Activated CD4-positive, alpha-beta T cell treated with anti-CD3 and anti-CD28 coated beads, Interleukin-2, amount 50 U/mL, for 48 hours (primary cell): ENCODE measurements at places on chromosomes 16 and 17.

GRCh38 chr17:79039886-79040285 is 15.9 kb downstream of the C1QTNF1 start:
- DNase-seq: no peak

GRCh38 chr16:66035096-66035495 is 331.4 kb upstream of the CDH5 start:
- DNase-seq: no peak

GRCh38 chr17:43324205-43324893 is 74.4 kb upstream of the ARL4D start:
- no peak for DNase-seq

DNA sequence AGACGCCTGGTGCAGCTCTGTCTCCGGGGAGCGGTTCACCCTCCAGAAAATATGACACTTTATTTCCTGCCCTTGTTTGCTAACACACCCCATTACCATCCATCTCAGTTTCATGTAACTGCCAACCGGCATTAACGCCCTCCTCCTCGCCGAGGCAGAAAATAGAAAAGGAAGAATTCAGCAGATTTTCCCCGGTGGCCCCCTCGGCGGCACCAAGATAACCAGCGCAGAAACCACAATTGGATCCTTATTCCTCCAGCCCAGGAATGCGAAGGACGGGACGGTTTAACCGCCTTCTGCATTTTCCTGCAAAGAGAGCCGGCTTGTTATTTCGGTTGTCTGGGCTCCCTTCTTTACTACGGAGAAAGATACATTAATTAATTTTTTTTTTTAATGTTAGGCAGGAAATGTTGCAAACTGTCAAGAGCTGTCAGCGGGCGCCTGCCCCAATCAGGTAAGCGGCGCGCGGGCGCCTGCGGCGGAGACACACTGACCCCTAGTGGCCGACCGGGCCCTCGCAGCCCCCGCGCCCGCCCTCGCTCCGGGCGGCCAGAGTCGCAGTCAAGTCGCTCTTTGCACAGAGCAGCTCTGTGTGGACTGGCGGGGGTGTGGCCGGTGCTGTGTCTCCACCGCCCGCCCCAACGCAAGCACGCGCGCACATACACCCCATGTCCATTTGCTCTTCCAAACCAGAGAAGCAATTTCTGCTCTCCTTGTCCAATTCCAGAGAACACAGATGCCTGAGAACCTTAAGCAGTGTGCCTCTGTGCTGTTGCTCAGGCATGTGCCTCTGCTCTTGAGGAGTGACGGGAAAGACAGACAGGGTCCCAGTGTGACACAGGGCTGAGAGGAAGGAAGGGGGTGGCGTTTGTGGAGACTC is 53.6 kb downstream of the C17orf67 start:
- DNase-seq: peak; percentile 86

DNA sequence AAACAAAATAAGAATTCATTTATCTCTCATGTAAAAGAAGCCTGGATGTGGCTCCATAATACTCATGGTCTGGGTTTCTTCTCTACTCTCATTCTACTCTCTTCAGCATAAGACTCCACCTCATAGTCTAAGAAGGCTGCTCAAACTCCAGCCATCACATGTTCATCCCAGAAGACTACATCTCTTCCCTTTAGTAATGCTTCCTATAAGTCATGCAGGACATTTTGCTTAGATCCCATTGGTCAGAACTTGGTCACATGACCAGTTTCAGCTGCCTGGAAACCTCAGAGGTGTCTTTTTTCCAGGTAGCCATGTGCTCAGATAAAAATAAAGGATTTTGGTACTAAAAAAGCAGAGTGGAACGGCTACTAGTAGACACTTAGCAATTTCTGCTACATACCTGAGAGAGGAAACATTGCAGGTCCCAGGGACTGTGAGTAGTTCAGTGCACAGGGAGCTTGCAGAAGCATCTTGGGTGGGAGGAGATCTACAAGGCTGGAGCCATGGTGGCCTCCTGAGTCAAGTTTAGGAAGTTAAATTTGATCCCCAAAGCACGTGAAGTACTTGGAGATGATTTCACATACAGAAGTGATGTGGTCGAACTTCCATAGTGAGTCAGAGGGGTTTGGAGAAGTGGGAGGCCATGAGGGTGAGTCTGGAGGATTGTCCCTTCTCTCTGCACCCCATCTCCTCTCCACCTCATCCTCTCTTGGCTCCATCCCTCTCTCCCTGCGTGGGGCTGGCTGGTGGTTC is 110.2 kb downstream of the CCDC182 start:
- no peak for DNase-seq

DNA sequence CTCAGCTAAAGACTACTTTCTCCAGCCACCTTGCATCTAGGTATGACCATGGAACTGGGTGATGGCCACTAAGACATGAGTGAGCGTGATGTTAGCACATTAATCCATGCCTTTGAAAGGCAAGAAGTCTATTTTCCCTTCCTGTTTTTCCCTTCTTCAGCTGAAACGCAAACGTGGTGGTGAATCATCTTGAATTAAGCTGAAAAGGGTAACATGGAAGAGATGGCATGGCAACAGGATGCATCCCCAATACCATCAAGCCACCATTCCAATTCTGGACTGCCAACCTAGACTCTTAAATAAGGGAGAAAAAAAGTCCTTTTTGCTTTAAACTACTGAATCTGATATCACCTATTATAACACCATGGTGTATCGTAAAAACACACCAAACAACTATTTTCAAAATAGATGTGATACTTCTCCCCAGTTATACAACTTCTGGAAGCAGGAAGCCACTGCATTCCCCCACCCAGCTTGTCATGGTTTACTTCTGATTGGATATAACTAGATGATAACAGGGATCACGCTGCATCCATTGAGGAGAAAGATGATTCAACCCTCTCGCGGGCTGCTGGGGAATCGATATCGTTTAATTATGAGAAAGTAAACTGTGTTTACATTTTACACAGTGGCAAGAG is 368.6 kb downstream of the CDH13 start:
- no peak for DNase-seq

GRCh38 chr16:49129935-49130334 is 151.7 kb downstream of the CBLN1 start:
- no peak for DNase-seq

DNA sequence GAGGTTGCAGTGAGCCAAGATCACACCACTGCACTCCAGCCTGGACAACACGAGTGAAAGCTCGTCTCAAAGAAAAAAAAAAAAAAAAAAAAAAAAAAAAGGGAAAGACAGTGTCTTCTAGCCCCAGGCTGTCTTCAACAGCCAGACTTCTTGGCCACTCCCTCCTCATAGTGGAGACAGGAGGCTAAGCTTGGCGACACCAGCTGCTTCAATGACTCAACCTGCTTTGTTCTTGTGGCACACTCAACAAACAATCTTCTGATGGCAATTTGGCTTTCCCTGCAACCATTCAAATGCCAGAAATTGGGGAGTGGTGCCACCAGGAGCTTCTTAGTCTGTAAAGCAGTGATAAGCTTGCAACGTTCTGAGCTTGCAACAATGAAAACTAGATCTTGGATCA is 290.4 kb upstream of the DYNLRB2 start:
- DNase-seq: no peak

- DNase-seq: no peak
These were observed 22.2 kb downstream of the TEX2 start for GRCh38 chr17:64240741-64241347.

- DNase-seq: no peak
These were observed 34.4 kb downstream of the KNOP1 start for GRCh38 chr16:19683453-19684236.

- DNase-seq: no peak
These were observed 2.0 kb downstream of the SNRNP25 start for GRCh38 chr16:55571-56136.

GRCh38 chr17:2724784-2725164 is 13.2 kb upstream of the CLUH start:
- DNase-seq: peak; percentile 54

GRCh38 chr16:27473101-27473900 is 71.3 kb downstream of the IL21R start:
- no peak for DNase-seq

- DNase-seq: no peak
These were observed 144.3 kb downstream of the VPS53 start for GRCh38 chr17:570388-570787.

DNA sequence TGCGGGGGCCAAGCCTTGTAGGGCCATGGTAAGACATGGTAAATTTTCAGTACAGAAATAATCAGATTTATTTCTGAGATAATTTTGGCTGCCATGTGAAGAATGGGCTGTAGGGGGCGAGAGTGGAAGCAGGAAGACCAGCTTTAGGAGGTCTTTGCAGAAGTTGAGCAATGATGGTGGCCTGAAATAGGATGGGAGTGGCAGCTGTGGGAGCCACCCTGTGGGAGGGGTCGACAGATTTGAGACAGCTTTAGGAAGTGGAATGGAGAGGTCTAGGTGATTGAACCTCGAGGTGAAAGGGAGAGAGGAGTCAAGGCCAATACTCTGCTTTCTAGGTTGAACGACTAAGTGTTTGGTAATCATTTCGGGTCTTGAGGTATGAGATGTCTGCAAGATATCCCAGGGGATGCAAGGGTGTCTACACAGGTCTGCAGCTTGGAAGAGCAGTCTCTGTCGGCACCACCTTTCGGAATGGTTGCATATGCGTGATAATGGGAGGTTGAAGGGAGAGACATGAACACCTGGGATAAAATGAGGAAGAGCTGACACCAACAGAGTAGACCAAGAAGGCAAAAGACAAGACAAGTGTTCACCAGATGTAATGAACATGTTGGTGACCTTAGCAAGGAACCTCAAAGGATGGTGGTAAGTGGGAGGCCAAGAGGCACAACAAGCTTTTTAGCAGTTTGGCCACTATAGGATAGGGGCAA is 4.2 kb upstream of the ATXN7L3 start:
- peak; percentile 63 for DNase-seq

DNA sequence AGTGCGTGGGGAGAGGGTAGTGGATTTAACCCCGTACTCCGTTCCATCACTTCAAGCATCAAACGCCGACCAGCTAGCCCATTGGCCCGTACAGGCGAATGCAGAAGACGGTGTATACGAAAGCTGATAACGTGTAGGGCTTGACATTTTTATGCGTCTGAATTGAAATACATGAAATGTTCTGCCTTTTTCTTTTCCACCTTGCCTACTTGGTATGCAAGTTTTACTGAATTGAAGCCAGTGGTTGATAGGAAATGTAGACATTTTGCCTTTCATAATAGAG is 834 bp upstream of the STAT3 start:
- no peak for DNase-seq

GRCh38 chr16:68344252-68344651 is 33.4 kb downstream of the PRMT7 start:
- DNase-seq: no peak

GRCh38 chr16:53378138-53378537 is 56.1 kb upstream of the RBL2 start:
- DNase-seq: no peak

GRCh38 chr17:42691021-42691545 is 8.8 kb downstream of the CNTNAP1 start:
- DNase-seq: no peak

- peak; percentile 68 for DNase-seq
These were observed 1.1 kb downstream of the RAI1 start for GRCh38 chr17:17682293-17682736.
